Activated CD4-positive, CD25-positive, alpha-beta regulatory T cell treated with anti-CD3 and anti-CD28 coated beads, Interleukin-2, amount 50 U/mL, for 16 hours (primary cell): ENCODE measurements at places on chromosomes 3 and 15.

DNA sequence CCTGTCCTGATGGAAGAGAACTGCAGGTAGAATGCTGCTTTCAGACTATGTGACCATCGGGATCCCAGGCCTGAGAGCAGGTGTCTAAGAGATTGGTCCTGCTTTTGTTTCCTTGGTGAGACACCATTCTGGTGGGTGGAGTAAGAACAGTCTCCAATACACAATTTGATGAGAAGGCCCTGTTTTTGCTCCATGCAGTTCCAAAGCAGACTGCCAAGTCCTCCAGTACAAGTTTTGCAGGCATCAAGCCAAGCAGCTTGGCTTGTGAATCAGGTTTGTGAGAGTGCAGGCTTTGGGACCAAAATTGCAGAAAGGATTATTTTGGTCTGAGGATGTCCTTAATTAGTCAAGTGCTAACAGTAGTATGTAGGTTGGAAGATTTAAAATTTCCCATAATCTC, 381.6 kb downstream of the FOXP1 start:
- DNase-seq: no peak

GRCh38 chr3:49171775-49172500, 540 bp downstream of the KLHDC8B start:
- DNase-seq: no peak

DNA sequence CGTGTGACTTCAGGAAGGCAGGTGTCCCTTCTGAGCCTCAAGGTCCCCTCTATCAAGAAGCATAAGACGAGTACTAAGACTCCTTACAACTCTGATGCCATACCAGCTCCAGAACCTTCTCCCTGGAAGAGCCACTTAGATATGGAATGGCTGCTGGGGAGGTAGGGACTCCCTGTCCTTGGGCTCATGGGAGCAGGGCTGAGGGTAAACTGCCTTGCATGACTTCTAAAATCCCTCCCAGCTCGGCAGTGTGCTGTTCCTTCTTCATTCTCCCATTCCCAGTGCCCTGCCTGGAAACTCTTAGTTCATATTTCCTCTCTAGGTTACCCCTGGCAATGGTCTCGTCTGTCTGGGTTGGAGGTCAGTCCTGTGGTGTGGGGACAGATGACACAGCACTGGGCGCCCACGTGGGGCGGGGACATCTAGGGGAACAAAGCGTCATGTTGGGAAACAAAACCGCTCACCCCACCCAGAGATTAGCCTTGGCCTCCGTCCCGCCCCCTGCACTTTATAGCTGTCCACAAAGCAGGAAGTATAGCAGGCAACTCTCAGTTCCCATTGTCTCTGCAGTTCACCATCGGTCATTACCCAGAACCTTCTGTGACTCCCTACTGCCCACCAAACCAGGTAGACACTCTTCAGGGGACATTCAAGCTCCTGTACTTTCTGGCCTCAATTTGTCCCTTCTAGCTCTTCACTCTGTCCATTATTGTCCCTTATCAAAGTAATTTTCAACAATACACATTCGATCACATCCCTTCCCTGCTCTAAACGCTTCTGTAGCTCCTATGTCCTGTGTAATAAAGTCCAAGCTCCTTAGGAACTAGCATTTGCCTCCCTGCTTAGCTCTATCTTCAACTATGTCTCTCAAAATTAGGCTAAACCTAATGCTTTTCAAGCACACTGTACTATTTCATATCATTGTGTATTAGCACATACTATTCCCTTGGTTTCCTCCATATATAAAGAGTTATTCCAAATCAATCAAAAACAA, 73.8 kb downstream of the IQSEC1 start:
- no peak for DNase-seq

GRCh38 chr3:179363332-179363731, 15.8 kb downstream of the MFN1 start:
- no peak for DNase-seq

- DNase-seq: no peak
Measured at GRCh38 chr3:148641722-148642121, 56.0 kb upstream of the AGTR1 start.

DNA sequence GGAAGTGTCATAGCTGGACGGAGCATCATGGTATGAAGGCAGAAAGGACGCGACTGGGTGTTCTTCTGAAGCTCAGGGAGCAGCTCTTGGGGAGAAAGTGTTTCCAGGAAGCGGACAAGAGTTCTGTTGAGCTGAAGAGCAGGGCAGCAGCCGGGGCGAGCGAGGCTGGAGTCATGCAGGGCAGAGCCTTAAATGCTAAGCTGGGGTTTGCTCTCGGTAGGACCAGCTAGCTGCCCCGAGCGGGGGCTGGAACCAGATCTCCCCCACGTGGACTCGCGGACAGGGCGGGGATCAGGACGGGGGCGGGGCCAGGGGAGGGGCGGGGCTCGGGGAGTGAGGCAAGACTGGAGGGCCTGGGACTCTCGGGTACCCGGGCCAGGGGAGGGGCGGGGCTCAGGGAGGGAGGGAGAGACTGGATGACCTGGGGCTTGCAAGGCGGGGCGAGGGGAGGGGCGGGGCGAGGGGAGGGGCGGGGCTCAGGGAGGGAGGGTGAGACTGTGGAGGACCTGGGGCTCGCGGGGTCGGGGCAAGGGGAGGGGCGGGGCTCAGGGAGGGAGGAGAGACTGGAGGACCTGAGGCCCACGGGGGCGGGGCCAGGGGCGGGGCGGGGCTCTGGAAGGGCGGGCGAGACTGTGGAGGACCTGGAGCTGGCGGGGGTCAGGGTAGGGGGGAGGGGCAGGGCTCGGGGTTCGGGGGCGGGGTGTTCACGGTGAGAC, 461 bp upstream of the FAH start:
- DNase-seq: peak; percentile 71

DNA sequence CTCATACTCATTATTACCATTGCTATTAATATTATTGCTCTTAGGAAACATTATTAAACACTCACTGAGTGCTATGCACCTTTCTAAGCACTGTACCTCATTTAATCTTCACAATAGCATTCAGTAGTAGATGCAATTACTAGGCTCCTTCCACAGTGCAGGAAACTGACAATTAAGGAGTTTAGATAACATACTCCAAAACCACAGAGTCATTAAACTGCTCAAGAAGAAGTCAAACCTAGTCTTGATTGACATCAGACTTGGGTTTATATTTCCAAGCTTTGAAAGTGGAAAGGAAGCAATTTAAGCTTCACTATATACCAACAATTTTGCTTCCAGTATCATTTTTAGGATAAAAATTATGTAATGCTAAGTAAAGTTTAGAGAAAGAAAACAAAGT, 490.1 kb upstream of the ARRDC4 start:
- DNase-seq: no peak

DNA sequence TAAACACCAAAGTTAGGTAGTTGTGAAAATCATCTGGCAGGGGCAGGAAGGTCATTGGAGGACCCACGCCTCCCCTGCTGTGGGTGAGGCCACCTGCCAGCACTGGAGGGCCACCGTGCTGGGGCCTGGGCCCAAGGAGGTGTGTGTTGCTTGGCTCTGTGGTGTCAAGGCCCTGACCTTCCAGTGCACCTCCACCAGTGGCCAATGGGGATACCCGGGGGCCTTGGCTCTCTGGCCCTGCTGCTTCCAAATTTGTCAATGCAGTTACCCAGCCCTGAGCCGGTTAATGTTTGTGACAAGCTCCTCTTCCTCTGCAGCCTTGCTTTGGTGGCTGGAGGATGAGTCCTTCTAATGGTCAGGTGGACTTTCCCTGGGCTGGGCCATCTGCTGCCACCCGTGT, 150.2 kb downstream of the KLF13 start:
- no peak for DNase-seq

GRCh38 chr3:23071758-23072157, 131.4 kb upstream of the UBE2E2 start:
- DNase-seq: no peak

DNA sequence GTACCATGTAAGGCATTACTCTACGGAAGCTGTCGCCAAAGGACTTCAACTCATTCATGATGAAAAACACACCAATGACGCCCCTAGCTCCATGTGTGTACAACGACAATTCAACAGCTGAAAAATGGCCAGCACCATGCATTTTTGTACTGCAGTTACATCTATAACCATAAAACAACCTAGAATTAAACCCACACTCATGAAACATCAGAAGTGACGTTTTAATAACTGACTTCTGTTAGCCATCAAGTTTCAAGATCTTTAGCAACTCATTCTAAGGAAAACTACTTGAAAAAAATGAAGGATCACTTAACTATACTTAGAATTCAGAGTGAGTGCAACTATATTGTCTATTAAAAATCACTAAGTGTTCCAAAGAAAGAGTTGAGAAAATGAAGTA, 84.9 kb downstream of the RFTN1 start:
- DNase-seq: no peak

GRCh38 chr3:159439346-159439745, 549.3 kb upstream of the IL12A start:
- DNase-seq: no peak

DNA sequence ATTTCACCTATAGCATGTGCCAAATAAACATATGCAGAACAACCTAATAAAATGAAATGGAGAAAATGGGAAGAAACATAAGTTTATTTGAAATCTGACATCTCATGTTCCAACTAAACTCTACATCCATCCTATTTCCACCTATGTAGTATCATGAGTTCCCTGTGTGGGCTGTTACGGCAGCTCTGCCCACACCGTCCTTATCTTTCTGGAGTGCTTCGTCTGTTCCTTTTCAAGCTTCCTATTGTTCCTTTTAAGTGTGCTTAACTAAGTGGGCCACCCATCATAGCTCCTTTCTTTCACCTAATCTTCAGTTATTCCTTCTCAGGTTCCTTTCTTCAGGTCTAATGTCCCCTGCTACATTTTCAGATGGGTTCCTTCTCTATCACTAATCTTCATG, 17.3 kb downstream of the RYR3 start:
- DNase-seq: no peak
